ENCODE measurements at places on chromosomes 7 and 10.

DNA sequence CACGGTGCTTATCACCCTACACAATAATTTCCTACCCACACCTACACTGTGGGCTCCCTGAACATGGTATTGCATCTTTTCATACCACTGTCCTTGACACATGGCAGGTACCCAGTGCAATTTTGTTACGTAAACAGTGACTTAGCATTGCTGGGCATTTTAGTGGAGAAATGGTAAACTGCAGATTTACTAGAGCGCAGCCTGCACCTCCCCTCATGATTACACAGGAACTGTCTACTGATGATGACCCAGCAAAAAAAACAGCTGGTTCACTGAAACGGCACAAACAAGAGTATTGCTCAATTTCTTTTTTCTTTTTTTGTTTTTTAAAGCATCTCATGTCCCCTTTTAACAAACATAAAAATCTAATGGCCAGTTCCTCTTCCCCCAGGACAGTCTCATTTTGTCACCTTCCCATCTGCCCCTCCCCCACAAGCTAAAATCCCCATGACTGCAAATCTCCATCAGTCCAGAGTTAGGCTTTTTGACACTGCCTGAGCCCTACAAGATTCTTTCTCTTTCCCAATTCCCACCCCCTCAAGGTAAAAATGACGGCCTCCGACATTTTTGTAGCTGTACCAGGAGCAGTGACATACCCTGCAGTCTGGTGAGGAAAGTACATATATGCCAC, 2.8 kb downstream of the ZNF746 start:
- DNase-seq = peak; percentile 66

GRCh38 chr10:132972986-132973902, 30.9 kb upstream of the CFAP46 start:
- no peak for DNase-seq

- no peak for DNase-seq
These were observed 22.9 kb downstream of the CRHR2 start for GRCh38 chr7:30659312-30659711.

DNA sequence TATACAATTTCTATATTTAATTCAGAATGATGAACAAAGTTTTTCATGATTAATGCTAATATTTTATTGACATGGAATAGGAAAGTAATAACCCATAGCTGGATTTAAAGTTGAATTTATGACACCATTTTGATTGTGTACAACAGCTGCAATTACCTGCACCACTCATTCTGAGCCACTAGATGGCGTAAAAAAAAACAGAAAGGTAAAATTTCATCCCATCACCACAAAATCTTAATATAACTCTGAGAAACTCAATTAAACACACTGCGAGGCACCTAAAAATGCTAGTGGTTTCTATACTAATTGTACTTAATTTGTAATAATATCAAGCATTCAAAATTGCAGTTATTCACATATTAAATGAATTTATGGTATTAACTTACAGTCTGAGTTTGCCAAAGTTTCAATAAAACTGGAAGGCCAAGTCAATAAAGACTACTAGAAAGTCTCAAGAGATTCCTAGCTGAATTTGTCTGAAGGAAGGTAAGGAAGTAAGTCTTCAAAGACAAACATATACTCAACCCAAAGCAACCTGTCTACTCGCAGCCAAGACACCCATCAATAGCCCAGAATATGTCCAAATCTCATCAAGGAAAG, 182.5 kb downstream of the SKAP2 start:
- DNase-seq = peak; percentile 41

- DNase-seq = peak; percentile 68
These were observed 73.9 kb upstream of the LEP start for GRCh38 chr7:128167042-128167701.

GRCh38 chr10:59536167-59537014, 173.3 kb downstream of the SLC16A9 start:
- DNase-seq = peak; percentile 84

GRCh38 chr7:29262191-29262917, 67.8 kb downstream of the CHN2 start:
- no peak for DNase-seq

- DNase-seq = no peak
These were observed 347.2 kb upstream of the KCND2 start for GRCh38 chr7:119925581-119926289.

- no peak for DNase-seq
These were observed 112.4 kb downstream of the HTR5A start for GRCh38 chr7:155182406-155182970.

DNA sequence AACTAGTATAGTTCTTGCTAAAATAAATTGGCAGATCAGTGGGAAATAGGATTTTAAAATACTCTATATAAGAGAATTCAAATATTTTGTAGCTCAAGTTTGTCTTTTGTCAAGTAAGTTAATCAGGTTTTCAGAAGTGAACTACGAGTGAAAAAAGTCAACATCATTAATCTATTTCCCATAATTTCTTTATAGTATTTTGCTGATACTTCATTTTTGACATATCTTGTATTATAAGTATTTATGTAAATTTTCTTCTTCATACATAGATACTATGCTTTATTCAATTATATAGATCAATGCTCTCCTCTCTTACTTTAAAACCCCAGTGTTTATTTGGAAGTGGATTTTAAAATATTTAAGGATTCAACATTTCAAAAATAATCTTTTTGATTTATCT, 360.7 kb downstream of the THSD7A start:
- no peak for DNase-seq

DNA sequence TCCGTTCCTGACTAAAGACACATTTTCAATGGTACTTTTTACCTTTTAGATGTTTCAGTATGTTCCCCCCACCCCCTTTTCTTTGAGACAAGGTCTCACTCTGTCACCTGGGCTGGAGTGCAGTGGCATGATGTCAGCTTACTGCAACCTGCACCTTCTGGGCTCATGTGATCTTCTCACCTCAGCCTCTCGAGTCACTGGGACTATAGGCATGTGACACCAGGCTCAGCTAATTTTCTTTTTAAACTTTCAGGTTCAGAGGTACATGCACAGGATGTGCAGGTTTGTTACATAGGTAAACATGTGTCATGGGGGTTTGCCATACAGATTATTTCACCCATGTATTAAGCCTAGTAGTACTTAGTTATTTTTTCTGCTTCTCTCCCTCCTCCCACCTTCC, 99.3 kb upstream of the RPA3 start:
- DNase-seq = no peak

GRCh38 chr7:105647591-105647990, 66.3 kb upstream of the EFCAB10 start:
- no peak for DNase-seq

DNA sequence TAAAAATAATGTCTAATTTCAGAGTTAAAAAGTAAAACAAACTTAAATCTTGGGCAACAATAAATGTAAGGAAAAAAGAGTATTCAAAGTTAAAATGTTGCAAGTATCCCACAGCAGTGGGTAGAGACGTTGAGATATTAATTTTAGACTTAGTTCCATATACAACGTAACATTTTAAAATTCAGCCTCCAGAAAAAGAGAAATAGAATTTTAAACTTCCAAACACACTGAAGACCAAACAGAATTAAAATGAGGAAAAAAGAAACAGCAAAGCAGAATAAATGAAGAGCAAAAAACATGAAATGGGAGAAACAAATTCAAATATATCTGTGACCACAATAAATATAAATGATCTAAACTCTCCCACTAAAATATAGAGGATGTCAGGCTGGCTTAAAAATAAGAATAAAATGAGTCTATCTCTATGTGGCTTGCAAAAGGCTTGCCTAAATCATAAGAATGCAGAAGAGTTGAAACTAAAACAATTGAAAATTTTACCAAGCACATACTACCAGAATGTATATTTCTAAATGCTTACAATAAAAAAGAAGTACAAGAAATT, 46.0 kb upstream of the EGFR start:
- DNase-seq = no peak

GRCh38 chr7:18916826-18917225, 200.6 kb downstream of the TWIST1 start:
- no peak for DNase-seq

DNA sequence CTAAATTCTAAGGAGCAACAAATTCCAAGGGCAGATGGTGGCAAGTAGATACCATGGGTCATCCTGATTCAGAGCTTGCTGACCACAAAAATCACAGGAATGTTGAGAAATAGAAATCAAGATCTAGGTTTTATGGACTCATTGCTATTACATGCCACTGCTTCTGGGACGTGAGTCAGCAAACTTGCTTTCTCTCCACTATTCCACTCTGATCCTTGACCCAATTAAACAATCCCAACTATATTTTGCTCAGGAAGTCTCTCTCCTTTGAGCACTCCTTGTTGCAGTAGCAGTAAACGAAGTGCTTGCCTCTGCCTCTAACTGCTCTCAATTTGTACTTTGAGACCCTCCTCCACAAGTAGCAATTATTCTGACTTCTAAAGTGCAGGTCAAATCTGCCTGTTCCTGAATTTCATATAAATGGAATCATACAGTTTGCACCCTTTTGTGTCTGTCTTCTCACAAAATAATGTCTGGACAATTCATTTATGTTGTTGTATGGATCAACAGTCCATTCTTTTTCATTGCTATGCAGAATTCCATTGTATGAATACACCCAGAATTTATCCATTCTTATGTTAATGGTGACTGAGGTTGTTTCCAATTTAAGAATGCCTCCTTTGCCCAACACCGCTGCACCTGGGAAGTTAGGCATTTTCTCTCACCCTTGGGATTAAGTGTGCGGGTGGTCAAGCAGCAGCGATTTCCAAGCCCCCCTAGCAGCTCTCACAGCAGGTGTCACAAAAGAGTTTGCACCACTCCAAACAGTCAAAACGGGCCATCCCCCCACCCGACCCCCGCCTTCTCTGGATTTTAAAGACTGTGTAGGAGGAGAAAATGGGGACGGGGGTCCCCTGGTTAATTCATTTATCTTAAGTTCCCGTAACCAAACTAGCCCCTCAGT, 35.9 kb downstream of the ACSM6 start:
- DNase-seq = peak; percentile 97

DNA sequence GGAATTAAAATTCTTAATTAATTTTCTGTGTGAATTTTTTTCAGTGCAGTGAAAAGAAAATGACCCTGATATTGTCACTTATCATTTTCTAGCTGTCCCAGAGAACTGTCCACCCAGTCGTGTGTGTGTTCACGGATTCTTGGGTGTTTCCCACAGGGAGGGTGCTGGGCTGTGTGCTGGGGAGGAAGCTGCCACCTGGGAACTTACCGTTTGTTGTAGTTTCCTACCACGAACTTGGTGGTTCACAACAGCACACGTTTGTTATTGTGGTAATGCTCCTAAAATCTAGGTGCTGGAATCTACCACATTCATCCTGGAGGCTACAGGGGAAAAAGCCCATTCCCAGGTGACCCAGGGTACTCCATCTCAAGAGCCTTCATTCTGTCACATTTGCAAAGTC, 276.1 kb downstream of the GLRX3 start:
- DNase-seq = no peak

DNA sequence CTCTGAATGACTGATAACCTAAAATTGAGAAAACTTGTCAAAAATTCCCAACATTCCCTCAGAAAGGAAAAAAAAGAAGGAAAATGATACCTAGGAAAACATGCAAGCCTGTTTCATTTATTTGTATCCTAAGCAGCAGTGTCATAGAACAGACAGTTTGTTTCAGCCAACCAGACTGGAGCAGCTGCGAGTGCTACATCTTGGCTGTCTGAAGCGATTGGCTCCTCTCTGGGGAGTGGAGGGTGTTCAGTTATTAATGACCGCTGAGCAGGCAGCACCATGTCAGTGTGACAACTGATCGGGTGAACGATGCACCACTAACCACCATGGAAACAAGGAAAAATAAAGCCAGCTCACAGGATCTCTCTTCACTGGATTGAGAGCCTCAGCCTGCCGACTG, at the start of gene LRRN3:
TSS of gene LRRN3 (plus strand) at position 282 of the 400 bp plus-strand sequence. CDS start 31,646 bp downstream, outside the sequence.
- peak; percentile 89 for DNase-seq

GRCh38 chr7:128008141-128008540, 23.1 kb downstream of the LRRC4 start:
- DNase-seq = no peak

DNA sequence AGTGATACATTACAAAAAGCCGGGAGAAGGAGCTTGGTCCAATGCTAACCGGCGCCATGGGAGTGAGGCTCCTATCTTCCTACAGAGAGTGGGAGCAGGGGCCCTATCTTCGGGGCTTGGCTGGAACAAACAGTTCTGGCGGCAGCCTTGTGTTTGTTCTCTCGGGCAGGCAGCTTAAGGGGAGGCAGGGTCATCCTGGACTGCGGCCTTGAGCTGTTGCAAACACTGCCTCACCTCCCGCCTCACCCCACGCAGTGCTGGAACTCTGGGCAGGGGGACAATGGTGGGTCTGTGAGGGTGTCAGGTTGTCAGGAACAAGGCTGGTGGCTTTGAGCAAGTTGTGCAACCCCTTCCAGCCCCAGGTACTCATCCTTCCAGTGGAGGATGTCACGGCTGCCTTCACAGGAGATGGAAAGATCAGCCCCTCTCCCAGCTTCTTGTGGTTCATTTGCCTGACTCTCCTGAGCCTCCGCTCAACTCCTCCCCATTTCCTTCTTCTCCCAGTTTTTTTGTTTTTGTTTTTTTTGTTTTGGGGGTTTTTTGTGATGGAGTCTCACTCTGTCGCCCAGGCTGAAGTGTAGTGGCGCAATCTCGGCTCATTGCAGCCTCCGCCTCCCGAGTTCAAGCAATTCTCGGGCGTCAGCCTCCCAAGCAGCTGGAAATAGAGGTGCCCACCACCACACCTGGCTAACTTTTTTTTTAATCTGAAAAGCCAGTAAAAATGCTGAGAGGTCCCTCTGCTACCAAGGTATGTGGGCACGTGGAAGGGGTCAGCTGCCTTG, 57.4 kb downstream of the SPOCK2 start:
- DNase-seq = peak; percentile 64

DNA sequence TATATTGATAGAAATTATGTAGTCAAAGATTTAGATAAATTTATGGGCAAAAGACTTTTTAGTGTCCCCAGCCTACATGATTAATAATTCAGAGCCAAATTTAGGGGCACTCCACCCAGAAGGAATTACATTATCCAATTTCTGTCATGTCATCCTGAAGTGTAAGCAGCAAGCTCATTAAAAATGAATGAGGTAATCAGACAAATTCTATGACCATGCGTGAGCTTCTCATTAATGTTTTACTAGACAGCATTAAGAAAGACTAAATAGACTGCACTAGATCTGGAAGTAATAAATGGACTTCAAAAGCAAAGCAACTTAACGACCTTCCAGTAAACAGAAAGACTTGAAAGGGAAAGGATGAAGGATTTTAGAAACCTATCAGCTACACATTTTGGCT, 22.7 kb upstream of the TRUB1 start:
- DNase-seq = no peak

DNA sequence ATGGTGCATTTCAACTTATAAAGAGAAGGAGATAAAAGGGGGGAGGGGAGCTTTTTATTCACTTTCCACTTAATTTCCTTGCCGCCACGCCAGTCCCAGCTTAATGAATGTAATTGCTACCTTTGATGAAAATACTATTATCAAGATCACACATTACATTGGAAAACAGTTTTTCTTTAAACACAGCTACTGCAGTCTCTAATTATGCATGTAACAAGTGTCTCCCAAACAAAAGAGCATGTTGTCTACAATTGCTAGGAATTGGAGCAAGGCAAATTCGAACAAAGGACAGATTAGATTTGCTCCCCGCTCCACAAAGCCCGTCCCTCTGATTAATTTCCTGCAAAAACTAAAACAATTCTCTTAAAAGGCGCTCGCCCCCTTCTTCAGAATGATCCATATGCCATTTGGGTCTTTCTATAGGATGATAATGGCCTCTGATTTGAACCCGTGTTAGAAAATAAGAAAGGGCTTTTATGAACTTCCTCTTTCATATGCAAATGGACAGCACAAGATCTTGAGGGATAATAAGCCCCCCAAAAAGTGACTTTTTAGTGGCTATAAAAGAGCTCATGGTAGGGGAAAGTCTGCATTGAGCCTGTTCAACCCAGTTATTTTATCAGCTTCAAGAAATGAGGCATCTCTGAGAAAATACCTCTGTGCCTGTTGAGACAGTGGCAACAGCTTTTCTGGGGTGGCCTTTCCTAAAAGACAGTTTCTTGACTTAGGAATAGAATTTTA, 60.6 kb downstream of the ACADSB start:
- no peak for DNase-seq
